Endothelial cell of umbilical vein (primary cell): ENCODE measurements at places on chromosomes 12 and 14. TPM values are rescaled to one million over a fixed set of nuclear protein-coding genes. Genes with fewer than 3 reads are reported as not detected.

GRCh38 chr12:110661337-110661972, 27.5 kb downstream of the HVCN1 start:
- no peaks in the 10 kb centered on the region for H3K36me3 ChIP-seq
- H3K27me3 ChIP-seq: no peaks in the 10 kb centered on the region
- no peaks in the 10 kb centered on the region for H3K4me1 ChIP-seq
- no peak for DNase-seq
- H3K4me3 ChIP-seq: no peak overlapping the region
- no peak overlapping the region for H3K27ac ChIP-seq

DNA sequence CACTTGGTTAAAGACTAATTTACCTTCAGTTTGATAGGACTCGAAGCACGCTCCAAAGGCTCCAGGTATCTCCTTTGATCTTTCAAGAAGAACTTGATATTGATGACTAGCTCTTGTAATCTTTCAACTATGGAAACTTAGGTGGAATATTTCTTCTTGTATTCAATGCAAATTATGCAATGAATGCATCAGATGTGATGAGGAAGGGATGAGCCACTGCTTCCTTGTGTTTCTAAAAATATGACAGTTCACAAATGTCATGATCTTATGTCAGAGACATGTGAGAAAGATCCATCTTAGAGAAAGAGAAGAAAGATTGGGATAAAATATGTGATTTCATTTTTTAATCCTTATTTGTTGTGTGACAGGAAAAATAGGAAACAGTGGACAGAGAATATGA, 9.9 kb downstream of the RNASE9 start:
- peaks cover 4% of the 10 kb centered on the region for H3K27me3 ChIP-seq
- H3K27ac ChIP-seq: no peak overlapping the region
- no peaks in the 10 kb centered on the region for H3K4me1 ChIP-seq
- H3K36me3 ChIP-seq: no peaks in the 10 kb centered on the region
- DNase-seq: no peak

DNA sequence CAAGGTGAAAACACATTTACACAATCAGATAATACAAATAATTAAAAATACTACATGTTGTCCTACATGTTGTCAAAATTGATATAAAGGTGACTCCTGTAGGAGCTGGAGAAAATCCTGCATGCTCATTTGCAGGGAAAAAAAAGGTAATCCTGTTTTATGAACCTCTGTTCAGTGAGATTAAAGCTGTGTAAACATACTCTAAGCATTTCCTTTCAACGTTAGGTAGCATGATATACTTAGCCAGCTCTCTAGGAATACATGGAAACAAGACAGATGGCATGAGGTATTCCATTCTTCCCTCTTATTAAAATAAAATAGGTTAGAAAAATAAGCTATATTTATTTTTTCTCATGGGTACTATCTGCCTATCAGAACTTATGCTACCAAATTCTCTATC, 635.7 kb upstream of the FLRT2 start:
- no peaks in the 10 kb centered on the region for H3K27me3 ChIP-seq
- no peak for DNase-seq
- no peaks in the 10 kb centered on the region for H3K4me1 ChIP-seq
- no peak overlapping the region for H3K27ac ChIP-seq
- no peak overlapping the region for H3K4me3 ChIP-seq

DNA sequence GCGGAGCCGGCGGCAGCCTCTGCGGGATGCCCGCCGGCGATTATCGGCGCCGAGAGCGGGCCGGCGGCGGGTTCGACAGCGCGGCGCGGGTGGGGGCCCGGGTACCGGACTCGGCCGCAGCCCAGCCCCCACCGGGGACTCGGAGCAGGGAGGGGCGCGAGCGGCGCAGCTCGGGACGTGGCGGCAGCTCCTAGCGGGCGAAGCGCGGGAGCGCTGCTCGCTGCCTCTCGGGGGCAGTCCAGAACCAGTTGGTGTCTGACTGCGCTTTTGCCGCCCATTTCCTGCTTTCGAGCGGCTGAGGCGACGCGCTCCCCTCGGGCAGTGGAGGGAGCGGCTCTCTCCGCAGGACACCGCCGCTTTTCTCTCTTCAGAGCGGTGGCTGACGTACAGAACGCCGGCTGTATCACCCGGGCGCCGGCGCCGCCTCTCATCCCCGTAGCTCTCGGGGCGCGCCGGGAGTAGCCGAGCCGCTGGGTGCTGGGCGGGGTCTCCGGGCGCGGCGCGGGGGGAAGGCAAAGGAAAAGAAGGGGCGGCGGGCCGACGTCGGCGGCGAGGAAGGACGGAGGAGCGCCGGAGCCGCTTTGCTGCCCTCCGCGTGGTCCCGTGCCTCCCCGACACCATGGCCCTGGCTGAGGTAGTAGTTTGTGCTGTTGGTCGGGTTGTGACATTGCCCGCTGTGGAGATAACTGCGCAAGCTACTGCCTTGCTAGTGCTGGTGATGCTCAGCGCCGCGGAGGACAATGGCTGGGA, 136.6 kb downstream of the MON2 start:
- peak overlapping the region; percentile 92 for H3K4me3 ChIP-seq
- peak overlapping the region; percentile 97 for H3K27ac ChIP-seq
- H3K36me3 ChIP-seq: no peaks in the 10 kb centered on the region
- DNase-seq: peak; percentile 90

GRCh38 chr12:56115329-56115728, 1.1 kb upstream of the RPL41 start:
- H3K4me1 ChIP-seq: peaks cover 24% of the 10 kb centered on the region
- peak overlapping the region; percentile 44 for H3K4me3 ChIP-seq
- peak overlapping the region; percentile 86 for H3K27ac ChIP-seq
- DNase-seq: peak; percentile 8
- no peaks in the 10 kb centered on the region for H3K27me3 ChIP-seq

GRCh38 chr12:72219937-72220336, 52.2 kb upstream of the TRHDE start:
- H3K27ac ChIP-seq: no peak overlapping the region
- DNase-seq: no peak
- no peaks in the 10 kb centered on the region for H3K36me3 ChIP-seq
- no peaks in the 10 kb centered on the region for H3K27me3 ChIP-seq
- H3K4me3 ChIP-seq: no peak overlapping the region

Gene CFAP54
- 21.5 and 26.9 TPM in 2 replicates for total RNA-seq
